Activated T-cell treated with anti-CD3 and anti-CD28 coated beads, Interleukin-2, amount 50 U/mL, for 72 hours (primary cell): ENCODE measurements at places on chromosomes 12 and 14.
A peak's percentile ranks its signal among the peaks of the same experiment; 100 is the strongest.

DNA sequence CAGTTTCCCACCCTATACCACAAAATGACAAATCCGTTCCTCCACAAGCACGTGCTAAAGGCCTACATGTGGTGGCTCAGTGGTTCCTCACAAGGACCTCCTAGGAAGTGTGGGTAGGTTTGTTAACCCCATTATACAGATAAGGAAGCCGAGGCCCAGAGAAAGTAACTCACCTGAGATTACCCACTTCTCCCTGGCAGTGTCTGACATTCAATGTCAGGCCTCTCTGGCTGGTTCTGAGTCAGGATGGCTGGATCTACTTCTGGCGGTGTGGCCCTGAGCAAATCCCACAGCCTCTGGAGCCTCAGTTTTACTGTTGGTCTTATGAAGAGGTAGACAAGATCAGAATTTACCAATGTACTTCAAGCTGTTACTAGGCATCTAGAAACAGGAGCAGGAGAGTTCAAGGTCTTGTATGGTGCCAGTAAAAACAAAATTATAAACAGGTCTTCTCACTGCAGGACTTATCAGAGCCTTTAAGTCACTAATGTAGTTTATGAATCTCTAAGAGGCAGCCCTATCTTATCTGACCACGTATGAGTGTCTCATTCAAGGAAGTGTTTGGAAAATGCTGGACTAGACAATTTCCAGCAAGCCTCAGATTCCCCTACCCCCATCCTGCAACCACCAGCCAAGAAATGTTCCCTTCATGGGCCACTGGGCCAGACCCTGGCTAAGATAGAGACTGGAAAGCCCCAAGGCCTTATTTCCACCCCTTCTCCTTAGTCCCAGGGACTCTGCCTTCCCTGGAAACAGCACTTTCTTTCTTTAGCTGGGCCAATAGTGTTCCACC lies 4.2 kb downstream of the HSPB8 start:
- no peak for DNase-seq

DNA sequence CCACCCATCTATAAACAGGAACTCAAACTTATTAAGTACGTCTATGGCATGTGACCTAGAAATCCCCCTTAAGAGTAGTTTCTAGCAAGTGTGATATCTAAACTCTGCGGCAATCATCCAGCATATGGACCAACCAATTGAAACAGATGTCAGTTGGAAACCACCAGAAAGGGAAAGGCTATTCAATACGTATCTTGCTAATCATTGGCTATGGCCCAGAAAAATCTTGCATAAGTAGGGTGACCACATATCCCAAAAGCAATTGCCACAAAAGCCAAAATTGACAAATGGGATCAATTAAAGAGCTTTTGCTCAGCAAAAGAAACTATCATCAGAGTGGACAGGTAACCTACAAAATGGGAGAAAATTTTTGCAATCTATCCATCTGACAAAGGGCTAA lies 24.2 kb downstream of the SYNJ2BP start:
- DNase-seq, result no peak

GRCh38 chr14:85090681-85091080 lies 439.3 kb upstream of the FLRT2 start:
- DNase-seq, result no peak

DNA sequence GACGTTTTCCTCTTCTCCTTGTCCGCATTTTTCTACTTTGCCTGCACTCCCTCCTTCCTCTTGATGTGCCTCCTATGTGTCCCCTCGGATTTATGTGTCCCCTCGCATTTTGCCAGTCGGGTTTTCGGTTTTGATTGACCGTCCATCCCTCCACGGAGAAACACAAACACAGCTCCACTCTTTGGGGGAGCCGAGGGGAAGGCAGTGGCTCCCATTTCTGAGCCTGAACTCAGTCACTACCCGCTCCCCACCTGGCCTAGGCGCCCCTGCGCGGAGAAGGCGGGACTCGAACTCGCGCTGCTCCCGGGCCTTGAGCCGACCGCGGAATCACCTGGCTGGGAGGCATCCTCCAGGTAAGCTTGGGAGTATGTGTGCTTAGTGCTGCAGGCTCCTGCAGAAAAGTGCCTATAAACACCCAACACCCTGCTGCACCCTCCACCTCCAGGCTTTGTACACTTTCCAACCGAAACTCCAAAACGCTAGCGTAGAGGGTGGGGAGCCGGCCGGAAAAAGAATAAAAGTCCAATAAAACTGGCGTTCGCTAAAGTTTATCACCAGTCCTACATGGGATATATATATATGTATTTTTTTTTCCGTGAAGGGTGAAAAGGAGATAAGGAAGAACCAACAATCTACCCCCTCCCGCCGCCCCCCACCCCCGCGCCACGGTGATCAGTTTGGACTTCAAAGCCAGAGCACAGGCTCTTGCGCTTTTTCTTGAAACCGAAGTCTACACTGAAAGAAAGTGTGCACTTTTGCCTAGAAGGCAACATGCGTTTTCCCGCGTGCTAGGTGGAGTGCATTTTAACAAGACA lies 3.3 kb upstream of the CCND2 start:
- DNase-seq, result peak; percentile 57

GRCh38 chr14:61388173-61388975 lies 67.0 kb downstream of the PRKCH start:
- peak; percentile 45 for DNase-seq

- DNase-seq, result no peak
These were observed 21.1 kb downstream of the GSC start for GRCh38 chr14:94748667-94749347.

- DNase-seq, result peak; percentile 36
These were observed 36.6 kb downstream of the TC2N start for GRCh38 chr14:91830777-91831176.

DNA sequence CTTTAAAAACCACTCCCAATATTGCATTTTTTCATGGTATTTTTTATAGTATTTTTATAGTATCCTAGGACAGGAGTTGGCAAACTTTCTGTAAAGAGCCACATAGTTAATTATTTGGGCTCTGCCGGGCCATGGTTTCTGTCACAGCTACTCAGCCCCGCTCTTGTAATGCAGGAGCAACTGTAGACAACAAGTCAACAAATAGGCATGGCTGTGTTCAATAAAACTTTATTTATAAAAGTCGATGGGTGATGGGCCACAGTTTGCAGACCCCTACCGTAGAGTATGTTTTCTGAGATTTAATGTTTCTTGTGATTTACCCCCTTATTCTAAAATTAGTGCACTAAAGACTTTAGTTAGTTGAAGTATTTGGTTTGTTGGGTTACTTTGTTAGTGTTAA lies 25.5 kb downstream of the MDM2 start:
- DNase-seq, result no peak

DNA sequence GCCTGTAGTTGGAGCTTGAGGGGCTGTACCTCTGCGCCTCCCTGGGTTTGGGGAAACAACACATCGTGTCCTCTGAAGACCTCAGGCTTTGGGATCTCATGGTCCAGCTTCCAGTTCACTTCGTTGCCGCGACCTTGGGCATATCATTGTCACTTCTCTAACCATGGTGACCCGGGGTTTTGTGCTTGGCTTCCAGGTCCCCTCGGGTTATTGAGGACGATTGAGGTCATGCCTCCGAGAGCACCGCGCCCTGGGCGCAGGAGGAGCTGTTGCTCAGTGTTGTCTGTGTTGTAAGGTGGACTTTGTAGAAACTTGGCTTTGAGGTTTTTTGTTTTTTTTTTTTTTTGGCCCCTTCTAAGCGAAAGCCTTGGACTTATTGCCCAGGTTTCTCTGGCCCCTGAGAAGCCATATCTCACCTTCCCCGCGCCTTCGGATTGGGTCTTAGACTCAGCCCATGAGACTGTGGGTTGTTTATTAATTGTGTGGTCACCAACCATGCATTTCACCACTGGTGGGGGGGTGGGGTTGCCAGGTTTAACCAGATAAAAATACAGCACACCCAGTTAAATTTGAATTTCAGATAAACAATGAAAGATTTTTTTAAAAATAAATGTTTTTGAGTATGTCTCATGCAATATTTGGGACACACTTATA lies 2.6 kb downstream of the BCL7A start:
- DNase-seq, result no peak
